ENCODE measurements at places on chromosomes 12 and 14.

DNA sequence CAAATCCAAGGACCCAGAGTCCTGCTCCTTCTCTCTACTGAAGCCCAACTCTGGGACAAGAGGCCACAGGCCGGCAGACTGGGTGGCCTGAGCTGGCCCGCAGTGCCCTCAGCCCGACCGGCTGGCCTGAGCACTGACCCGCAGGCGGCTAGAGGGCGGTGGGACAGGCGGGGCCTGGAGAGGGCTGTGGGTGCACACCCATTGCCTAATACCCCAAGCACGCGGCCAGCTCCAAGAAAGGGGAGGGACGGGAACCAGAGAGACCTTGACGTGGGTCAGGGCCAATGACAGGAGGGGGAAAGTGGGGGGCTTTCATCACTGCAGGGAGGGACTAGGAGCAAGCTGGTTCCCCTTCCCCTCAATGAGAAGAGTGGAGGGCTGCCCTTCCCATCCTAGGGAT is 2.0 kb upstream of the WNT10B start:
- H3K4me1 ChIP-seq: no peaks in the 10 kb centered on the region
- H3K4me3 ChIP-seq: no peak overlapping the region
- no peaks in the 10 kb centered on the region for H3K27me3 ChIP-seq
- DNase-seq: peak; percentile 89

- no peak overlapping the region for H3K4me3 ChIP-seq
- DNase-seq: no peak
- H3K4me1 ChIP-seq: no peaks in the 10 kb centered on the region
Measured at GRCh38 chr14:74462993-74463392, 30.1 kb downstream of the NPC2 start.

DNA sequence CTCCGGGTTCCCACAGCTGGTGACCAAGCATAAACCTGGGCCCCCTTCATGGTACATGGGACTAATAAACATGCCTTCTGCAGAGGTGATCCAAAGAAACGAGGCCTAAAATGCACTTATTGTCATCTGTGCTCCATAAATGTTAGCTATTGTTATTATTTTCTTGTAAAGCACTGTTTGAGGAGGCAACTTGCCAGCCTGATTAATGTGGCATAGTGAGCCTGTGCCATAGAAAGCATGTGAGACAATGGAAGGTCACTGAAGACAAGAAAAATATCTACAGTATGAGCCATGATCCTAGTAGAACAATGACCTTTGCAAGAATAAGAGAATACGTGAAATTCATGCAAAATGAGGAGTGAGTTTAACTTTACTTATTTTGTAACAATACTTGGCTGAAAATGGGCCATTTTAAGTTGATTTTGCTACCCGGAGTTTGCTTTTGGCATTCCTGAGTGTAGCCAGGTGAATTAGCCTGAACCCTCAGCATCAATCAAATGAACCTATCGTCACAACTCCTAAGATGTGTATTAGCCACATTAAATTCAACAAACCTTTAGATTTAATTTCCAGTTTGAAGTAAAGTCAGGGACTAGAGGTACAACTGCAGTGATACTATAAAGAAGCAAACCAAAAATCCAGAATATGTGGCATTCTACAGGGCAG is 52.2 kb downstream of the CPM start:
- no peak for DNase-seq
- H3K27me3 ChIP-seq: no peaks in the 10 kb centered on the region
- H3K4me3 ChIP-seq: no peak overlapping the region
- no peaks in the 10 kb centered on the region for H3K4me1 ChIP-seq
- H3K36me3 ChIP-seq: no peaks in the 10 kb centered on the region
- H3K27ac ChIP-seq: no peak overlapping the region

- H3K27ac ChIP-seq: no peak overlapping the region
- DNase-seq: no peak
- no peaks in the 10 kb centered on the region for H3K27me3 ChIP-seq
- no peaks in the 10 kb centered on the region for H3K4me1 ChIP-seq
Measured at GRCh38 chr14:69535230-69535848, 39.3 kb downstream of the CCDC177 start.

DNA sequence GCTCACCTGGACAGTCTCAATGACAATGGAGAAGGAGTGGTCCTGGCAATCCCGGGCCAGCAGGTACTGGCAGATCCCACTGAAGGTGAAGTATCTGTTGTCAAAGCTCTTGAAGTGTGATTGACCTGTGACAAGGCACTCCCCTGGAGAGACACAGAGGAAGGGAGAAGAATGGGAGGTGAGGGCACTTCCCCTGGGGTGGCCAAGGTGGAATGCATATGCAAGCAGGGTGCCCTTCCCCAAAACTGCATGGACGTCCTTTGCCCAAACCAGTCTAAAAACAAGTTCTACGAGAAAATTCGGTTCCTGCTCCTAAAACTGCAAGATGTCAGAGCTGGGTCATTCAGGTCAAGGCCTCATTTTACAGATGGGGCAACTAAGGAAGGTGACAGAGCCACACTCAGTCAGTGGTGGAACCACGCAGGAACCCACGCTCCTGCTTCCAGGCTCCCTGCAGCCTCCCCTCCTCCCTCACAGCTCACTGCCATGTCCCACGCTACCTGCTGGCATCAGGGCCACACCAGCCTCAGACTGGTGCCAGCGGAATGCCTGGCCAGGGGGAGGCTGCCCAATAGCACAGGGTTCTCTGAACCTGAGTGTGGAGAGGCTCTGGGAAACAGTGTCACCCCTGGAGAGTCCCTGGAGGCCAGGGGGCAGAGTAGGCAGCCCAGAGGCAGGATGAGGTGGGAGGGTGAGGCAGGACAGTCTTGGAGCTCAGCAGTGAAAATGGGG is 59.2 kb downstream of the VWF start:
- H3K4me3 ChIP-seq: no peak overlapping the region
- no peaks in the 10 kb centered on the region for H3K4me1 ChIP-seq
- no peak overlapping the region for H3K27ac ChIP-seq
- DNase-seq: no peak
- H3K27me3 ChIP-seq: no peaks in the 10 kb centered on the region
- no peaks in the 10 kb centered on the region for H3K36me3 ChIP-seq
